Anterior cingulate cortex (tissue), 58 donors: ENCODE measurements at places on chromosomes 5 and 9.

DNA sequence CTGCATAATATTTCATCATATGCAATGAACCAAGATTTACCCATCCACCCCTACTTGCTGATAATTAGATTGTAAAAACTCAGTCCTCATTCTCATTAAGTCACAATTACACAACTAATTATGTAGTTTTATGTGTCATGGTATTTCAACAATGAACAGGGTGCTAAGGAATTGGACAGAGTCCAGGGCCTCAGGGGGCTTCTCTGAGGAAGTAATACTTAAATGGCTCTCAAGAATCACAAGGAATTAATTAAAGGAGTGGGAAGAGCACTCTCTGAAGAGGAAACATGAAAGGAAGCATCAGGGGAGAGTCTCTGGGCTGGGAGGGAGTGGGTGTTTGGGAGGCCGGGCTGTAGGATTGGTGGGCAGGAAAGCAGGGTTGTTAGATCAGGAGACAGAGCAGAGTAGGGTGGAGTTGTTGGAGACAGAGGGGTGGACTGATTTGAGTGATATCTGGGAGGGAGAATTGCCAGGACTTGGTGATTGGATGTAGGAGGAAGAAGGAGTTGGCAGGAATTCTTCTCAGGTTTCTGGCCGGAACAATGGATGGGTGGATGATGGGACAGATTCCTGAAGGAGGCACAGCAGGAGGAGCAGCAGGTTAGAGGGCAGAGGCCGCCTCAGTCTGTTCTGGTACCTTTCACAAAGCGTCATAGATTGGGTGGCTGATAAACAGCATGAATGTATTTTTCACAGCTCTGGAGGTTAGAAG is 23.0 kb upstream of the NSG2 start:
- no peak for DNase-seq

DNA sequence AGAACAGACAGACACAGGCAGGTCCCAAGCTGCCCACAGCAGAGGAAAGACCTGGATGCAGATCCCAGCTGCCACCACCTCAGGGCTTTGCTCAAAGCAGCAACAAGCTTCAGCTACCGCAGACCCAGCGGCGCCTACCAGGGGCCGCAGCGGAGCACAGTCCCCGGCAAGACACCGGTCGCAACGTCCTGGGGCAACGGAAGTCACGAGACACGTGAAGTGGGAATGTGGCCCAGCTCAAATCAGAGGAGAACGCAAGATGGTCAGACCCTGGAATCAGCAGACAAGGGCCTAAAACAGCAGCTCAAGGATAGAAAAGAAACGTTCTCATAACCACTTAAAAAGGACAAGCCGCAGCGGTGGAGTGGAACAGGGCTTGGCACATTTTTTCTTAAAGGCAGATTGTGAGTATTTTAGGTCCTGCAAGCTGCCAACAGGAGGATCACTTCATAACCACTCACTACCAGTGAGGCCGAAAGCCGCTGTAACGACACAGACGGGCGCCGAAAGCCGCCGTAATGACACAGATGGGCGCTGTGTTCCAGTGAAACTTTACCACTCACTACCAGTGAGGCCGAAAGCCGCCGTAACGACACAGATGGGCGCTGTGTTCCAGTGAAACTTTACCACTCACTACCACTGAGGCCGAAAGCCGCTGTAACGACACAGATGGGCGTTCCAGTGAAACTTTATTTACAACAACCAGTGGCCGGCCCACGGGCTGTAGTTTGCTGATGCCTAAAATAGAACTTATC is 21.7 kb downstream of the SLC9A3 start:
- DNase-seq, result no peak

DNA sequence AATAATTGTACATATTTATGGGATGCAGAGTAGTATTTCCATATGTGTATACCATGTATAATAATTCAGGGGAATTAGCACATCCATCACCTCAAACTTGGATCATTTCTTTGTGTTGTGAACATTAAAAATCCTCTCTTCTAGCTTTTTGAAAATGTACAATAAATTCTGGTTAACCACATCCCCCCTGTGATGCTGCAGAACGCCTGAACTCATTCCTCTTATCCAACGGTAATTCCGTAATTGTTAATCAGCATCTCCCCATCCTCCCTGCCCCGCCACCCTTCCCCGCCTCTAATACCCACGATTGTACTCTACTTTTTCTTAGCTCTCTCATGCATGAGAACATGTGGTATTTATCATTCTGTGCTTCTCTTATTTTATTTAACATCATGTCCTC is 127.7 kb upstream of the ANKRD55 start:
- no peak for DNase-seq

- DNase-seq, result no peak
Observed at GRCh38 chr5:74765929-74766328, 988 bp downstream of the GFM2 start.

- no peak for DNase-seq
Observed at GRCh38 chr5:31186672-31187267, 6.7 kb upstream of the CDH6 start.

DNA sequence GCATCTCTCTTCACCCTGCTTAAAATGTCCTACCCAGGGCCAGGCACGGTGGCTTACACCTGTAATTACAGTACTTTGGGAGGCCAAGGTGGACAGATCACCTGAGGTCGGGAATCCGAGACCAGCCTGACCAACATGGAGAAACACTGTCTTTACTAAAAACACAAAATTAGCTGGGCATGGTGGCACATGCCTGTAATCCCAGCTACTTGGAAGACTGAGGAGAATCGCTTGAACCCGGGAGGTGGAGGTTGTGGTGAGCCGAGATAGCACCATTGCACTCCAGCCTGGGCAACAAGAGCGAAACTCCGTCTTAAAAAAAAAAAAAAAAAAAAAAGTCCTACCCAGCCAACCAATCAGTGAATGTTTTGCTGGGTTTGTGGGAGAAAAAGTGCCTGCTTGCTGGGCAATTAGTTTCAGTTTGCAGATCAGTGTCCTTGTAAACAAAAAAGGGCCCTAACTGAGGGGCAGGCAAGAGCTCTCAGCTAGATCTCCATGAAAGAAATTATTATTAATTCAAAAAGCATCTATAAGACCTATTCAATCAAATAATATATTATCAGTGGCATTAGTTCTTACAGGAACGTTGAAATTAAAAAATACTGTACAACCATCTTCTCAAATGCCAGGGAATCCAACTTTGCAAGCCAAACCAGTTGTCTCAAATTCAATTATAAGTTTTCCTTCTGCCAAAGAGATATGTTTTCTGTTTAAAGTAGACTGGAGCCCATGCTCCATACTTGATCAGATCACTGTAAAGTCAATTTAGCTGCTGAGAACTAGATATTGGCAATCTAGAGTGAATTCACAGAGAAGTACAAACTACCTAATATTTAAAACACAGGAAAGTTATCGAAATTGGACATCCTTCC is 3.9 kb downstream of the MEGF9 start:
- no peak for DNase-seq

DNA sequence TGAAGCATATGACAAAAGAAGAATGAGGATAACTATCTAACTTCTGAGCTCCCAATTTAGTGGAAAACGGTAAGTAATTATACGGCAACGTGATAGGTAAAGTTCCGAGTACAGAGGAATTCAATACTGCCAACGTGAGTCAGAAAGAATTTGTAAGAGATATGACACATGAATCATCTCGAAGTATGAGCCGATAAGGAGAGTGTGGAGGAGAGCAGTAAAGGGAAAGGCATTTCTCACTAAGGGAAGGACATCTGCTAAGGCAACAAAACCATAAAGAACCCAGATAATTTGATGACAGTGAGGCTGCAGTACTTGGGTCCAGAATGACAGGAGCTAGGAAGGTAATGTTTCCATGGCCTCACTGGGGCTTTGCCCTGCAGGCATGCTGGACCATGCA is 11.0 kb downstream of the MPDZ start:
- no peak for DNase-seq

DNA sequence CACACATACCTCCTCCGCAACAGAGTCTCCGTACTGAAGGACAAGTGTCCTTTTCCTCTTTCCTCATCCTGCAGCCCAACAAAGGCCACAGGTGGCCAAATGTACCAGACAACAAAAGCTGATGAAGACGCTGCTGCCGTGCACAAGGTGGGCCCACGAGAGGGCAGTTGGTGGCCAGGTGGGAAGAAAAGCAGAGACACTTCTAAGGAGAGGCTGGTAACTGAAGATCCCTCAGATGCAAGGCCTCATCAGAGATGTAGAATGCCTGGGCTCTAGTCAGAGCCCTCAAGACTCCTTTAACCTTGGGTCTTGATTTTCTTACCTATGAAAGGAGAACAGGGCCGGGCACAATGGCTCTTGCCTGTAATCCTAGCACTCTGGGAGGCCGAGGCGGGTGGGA is 75.7 kb downstream of the NRG2 start:
- no peak for DNase-seq

- no peak for DNase-seq
Observed at GRCh38 chr9:109791003-109791677, 11.1 kb downstream of the PALM2AKAP2 start.

DNA sequence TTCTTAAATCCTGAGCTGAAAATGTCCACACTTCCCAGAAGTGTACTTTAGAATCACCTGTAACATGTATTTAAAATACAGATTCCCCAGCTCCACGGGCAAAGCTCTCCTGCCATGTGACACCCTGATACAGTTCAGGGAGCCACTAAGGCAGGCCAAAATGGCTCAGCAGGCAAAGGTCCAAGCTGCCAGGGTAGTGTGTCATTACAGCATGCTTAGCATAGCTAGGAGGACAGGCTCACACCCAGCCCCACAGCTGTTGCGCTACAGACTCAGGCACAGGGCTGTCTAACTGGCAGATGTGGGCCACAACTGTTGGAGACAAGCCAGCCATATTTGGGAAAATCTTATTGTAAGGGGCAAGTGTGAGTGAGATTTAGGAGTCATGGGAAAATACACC is 73.0 kb downstream of the C9orf85 start:
- DNase-seq, result no peak

GRCh38 chr9:33510262-33511183 is 13.5 kb upstream of the ANKRD18B start:
- DNase-seq, result no peak

- no peak for DNase-seq
Observed at GRCh38 chr5:136642976-136643375, 277.6 kb upstream of the TRPC7 start.

GRCh38 chr9:89749500-89750116 is 144.8 kb downstream of the GADD45G start:
- no peak for DNase-seq

DNA sequence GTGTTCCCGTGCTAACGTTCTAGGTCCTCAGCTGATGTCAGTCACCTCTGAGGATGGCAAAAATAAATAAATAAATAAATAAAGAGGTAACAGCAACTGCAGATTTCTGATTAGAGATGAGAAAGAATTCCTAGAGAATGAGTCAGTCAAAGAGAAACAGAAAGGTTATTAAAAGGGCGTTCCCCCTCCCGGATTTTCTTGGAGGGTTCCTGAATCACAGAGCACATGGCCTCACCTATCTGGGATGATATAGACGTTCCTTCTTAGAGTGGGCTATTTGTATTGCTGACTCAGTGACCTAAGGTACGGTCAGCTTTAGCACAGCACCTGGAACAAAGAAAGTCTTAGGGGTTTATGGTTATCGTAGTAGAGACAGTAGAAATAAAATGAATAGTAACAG is 30.6 kb downstream of the HTR4 start:
- DNase-seq, result no peak

DNA sequence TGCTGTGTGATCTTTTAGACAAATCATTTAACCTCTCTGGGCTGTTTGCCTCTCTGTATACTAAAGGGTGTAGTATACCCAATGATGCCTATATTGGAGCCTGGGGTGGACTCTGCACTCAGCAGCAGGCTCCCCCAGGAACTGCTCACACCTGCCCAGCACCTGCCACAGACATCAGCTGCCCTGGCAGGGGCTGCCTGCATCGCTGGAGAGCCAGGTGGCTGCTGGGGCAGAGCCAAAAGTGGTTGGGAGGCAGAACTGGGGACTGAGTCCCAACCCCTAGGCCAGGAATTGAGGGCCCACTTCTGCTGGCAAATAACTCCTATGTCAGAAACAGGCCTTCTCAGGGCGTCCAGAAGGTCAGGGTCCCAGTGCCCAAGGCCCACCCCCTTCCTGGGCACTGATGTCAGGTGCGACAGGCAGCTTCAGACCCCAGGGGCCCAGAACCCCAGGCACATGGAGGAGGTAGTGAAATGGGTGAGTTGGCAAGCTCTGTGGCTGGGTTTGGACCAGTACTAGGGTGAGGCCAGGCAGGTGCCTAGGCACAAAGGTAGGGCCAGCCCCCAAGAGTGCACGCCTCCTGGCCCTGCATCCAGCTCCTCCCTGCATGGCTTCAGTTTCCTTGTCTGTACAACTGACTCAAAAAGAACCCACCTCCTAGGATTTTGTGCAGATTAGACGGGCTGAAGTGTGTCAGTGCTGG is 5.8 kb downstream of the UNC5A start:
- DNase-seq, result no peak

GRCh38 chr5:137516251-137516797 is 17.2 kb upstream of the SPOCK1 start:
- no peak for DNase-seq

GRCh38 chr5:92641031-92641962 is 939.7 kb downstream of the NR2F1-AS1 start:
- DNase-seq, result no peak

DNA sequence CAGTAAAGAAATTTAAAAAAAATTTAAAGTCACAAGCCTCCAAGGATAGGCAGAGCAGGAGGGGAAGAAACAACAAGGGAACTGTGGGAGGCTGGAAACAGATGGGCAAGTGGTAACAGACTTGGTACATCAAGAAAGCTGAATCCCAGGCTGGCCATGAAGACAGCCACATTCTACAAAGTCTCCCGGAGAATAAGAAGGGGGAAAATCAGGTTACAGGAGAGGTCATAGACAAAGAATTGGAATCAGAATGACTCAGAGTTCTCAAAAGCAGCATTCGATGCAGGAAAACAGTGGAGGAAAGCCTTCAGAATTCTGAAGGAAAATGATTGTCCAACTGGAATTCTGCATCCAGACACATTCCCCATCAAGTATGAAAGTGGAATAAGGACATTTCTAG is 129.7 kb downstream of the ADAMTS2 start:
- no peak for DNase-seq

GRCh38 chr5:155833287-155833686 is 493.7 kb upstream of the SGCD start:
- DNase-seq, result no peak

GRCh38 chr9:18588002-18588401 is 114.0 kb downstream of the ADAMTSL1 start:
- no peak for DNase-seq

GRCh38 chr5:8892926-8893325 is 652.9 kb downstream of the SEMA5A start:
- DNase-seq, result no peak

- DNase-seq, result no peak
Observed at GRCh38 chr5:149593370-149593769, 12.1 kb downstream of the ARHGEF37 start.

GRCh38 chr9:34520505-34521385 is 2.0 kb downstream of the ENHO start:
- DNase-seq, result no peak

DNA sequence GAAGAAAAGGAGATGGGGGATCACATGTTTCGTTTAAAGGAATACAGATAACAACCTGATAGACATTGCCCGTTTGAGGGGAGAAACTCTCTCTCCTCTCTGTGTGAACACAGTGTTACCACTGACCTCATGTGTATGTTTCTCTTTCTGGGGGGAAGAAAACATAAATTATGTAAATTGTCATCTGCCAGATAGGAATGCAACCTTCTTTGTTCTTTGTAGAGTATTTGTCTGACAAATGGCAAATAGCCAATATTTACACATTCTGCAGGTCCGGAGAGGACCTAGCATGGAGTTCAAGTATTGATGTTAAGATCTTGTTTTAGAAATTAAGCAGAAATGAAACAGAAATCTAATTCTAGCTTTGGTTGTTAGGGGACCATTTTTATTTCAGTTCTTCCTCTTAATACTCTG is 276.3 kb downstream of the SAXO1 start:
- DNase-seq, result no peak

GRCh38 chr5:128328446-128328845 is 209.6 kb downstream of the FBN2 start:
- DNase-seq, result no peak
